ENCODE measurements at places on chromosomes 1 and 21. TPM values are rescaled to one million over a fixed set of nuclear protein-coding genes. Genes with fewer than 3 reads are reported as not detected.

WASF2 gene
- 49.3 TPM for total RNA-seq

UBE2U gene
- total RNA-seq, result 1.2 TPM

ELAPOR1 gene
- total RNA-seq, result 0.19 TPM

GRCh38 chr1:199466961-199467360 is 560.5 kb upstream of the NR5A2 start:
- DNase-seq, result no peak
